NCI-H1048 (cell line): ENCODE measurements at places on chromosomes 7 and 10.

DNA sequence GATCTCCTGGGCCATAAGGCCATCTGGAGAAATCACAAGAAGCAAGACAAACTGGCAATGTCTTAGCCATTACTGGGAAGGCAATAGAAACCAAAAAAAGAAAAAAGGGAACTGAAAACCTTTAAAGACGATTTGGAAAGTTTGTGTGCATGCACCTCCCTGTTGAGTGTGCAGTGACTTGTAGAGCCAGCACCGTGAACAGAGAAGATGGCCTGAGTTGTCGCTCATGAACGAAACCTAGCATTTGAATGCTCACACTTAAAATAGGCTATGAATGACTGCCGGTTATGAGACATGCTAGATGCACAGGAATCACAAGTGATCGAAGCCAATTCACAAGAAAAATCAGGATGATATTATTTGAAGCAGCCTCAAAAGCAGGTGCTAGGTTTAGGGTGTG is 151.3 kb upstream of the ADO start:
- no peak for DNase-seq

DNA sequence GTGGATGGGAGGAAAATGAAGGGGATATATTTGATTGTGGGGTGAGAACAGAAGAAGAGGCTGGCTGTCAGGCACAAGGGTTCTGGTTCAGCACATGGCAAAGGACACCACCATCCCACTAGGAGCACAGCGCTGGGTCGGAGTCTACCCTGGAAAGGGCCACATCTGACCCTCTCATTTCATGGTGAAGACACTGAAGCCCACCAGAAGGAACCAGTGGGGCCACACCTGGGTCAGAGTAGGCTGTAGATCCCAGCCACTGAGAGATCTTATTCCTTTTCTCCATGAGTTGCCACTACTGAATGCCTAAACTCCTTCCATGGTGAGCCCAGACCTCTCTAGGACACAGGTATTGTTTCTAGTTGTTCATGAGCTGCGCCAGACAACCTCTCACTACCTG is 25.8 kb downstream of the SFTPD start:
- DNase-seq: no peak

GRCh38 chr10:11145495-11145855 is 127.8 kb downstream of the CELF2 start:
- DNase-seq: no peak

- no peak for DNase-seq
These were observed 198.0 kb downstream of the SKIDA1 start for GRCh38 chr10:21327289-21327993.

DNA sequence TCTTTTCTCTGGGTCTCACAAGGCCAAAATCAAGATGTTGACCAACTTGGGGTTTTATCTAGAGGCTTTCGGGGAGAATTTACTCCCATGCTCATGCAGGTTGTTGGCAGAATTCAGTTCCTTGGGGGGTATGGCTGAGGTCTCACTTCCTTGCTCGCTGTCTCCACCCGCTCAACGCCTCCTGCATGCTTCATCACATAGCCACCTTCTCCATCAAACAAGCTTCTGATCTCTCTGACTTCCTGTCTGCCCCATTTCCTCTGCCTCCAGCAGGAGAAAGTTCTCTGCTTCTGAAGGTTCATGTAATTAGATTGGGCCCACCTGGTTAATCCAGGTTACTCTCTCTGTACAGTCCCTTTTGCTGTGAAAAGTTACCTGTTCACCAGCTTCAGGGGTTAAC is 179.1 kb upstream of the FZD1 start:
- no peak for DNase-seq

DNA sequence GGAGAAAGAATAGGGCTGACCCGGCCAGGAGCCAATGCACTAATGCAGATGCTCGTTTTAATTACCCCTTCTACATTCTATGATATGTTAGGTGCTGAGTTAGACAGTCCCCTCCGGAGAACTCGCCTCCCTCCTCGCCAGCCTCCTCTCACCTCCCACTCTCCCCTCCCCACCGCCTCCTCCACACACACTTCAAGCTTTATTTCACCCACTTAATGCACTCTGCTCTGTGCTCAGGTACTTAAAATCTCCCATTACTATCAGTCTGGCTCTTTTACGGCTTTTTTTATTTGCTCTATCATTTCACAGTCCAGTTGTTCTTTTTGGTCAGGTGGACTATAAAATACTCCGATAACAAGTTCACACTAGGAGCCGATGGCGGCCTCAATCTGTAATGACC is 231.6 kb downstream of the TEX36 start:
- no peak for DNase-seq

DNA sequence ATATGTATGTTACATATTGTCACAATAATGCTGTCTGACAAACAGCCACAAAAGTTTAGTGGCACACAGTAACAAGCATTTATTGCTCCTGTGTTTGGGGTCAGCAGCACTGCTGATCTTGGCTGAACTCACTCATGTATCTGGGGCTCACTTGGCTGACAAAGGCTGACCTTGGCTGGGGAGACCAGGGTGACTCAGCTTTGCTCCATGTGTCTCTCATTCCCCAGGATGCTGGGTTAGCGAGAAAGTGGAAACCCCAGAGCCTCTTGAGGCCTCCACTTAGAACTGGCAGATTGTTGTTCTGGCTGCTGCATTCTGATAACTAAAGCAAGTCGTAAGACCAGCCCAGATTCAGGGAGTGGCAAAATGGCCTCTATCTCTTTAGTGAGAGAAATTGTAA is 217.3 kb upstream of the HABP2 start:
- no peak for DNase-seq

DNA sequence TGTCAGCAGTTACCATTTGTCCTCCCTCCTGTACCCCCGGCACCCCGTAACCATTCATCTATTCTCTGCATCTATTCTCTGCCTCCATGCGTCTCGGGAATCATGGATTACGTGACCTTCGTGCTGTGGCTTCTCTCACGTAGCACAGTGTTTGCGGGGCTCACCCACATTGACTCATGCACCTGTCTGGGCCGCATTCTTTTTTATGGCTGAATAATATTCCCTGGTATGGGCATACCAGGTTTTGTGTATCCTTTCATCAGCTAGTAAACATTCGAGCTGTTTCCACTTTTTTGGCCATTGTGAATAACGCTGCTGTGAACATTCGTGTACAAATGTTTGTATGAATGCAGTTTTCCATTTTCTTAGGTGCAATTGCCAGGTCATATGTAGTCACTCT is 17.7 kb downstream of the CUX1 start:
- no peak for DNase-seq
